ENCODE measurements at places on chromosomes 7 and 10. TPM values are rescaled to one million over a fixed set of nuclear protein-coding genes. Genes with fewer than 3 reads are reported as not detected.

PIP gene
- total RNA-seq, result not detected

ACSM6 gene
- not detected for total RNA-seq

OR2A5 gene
- not detected for total RNA-seq

GJD4 gene
- total RNA-seq, result not detected

TUBAL3 gene
- total RNA-seq, result not detected

MAGI2 gene
- 0.49 TPM for total RNA-seq

SPDYE16 gene
- total RNA-seq, result not detected

NPFFR1 gene
- not detected for total RNA-seq

FEZF1 gene
- not detected for total RNA-seq

CH25H gene
- total RNA-seq, result 0.63 TPM

OPN1SW gene
- total RNA-seq, result not detected

PNLIPRP2 gene
- not detected for total RNA-seq

CCM2 gene
- total RNA-seq, result 43.2 TPM

BMI1 gene
- total RNA-seq, result 31.4 TPM

HNRNPH3 gene
- total RNA-seq, result 29.8 TPM

NYAP1 gene
- not detected for total RNA-seq

UFSP1 gene
- total RNA-seq, result 6.8 TPM

GNGT1 gene
- not detected for total RNA-seq

PKD2L1 gene
- total RNA-seq, result not detected

CCDC126 gene
- 6.3 TPM for total RNA-seq

SPDYE18 gene
- total RNA-seq, result not detected

GPAM gene
- 4.4 TPM for total RNA-seq

ADCYAP1R1 gene
- total RNA-seq, result not detected

EBLN1 gene
- not detected for total RNA-seq

NOS3 gene
- total RNA-seq, result 0.20 TPM

DKK1 gene
- total RNA-seq, result 403 TPM

SUN1 gene
- total RNA-seq, result 109 TPM

CFAP70 gene
- total RNA-seq, result 4.1 TPM

DDC gene
- not detected for total RNA-seq

LRMDA gene
- not detected for total RNA-seq

CCNY gene
- total RNA-seq, result 36.1 TPM

CYP51A1 gene
- 57.1 TPM for total RNA-seq

IMMP2L gene
- total RNA-seq, result 1.5 TPM

HABP2 gene
- total RNA-seq, result not detected

EGFR gene
- 20.3 TPM for total RNA-seq

PGAM2 gene
- not detected for total RNA-seq

SLC18A2 gene
- total RNA-seq, result not detected

CD36 gene
- total RNA-seq, result not detected

NODAL gene
- total RNA-seq, result not detected

AGFG2 gene
- total RNA-seq, result 10.2 TPM

BET1 gene
- total RNA-seq, result 21.7 TPM

ANTXRL gene
- not detected for total RNA-seq

PMPCB gene
- 44.3 TPM for total RNA-seq

CRCP gene
- 66.9 TPM for total RNA-seq
